ENCODE measurements at places on chromosomes 11 and 22.

DNA sequence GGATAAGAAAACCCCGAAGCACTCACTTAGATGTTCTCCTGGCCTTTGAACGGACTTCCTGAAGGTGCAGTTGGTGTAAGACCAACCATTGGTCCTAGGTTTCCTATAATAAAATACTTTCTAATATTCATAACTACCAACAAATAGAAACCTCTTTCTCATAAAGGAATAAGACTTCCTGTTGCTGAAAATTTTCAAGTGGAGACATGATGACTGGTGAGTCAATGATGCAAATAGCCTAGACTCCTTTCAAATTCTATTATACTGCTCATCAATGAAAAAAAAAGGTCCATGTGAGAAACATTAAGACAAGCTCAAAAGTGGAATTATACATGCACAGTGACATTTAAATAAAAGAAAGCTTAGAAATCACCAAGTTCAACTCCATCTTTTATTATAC lies 862.8 kb downstream of the FAM181B start:
- no peak for DNase-seq

DNA sequence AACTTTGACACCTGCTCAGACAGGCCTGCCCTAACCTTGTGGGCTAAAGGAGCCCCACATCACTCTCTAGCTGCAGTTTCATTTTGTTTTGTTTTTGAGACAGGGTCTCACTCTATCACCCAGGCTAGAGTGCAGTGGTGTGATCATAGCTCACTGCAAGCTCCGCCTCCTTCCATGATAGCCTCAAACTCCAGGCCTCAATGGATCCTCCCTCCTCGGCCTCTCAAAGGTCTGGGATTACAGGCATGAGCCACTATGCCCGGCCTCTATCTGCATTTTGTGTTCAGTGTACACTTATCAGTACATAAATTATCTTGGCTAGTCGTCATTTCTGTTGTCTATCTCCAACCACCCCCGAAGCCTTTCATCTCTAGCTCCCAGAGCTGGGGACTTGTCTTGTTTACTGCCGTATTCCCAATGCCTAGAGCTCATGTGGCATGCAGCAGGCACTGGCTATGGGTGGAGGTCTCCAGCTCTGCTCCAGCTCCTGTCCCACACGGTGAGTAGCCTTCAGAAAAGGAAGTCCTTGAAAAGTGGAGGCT lies 22.1 kb upstream of the PEX26 start:
- DNase-seq = no peak

DNA sequence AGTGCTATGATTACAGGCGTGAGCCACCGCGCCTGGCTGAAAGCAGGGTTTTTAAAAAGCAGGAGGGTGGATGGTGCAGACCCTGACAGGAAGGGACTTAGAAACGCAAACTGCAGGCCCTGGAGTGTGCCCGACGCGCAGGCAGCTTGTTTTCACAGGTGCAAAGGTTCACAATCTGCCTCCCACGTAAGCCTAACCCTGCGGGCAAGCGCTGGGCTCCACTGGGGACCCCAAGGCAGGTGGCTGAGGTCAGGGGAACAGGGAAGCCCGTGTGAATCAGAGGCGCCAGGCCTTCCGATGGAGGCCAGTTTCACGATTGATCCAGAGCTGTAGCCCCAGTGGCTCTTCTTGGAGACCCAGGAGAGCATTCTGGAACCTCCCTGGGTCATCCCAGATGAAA lies 256.3 kb downstream of the BRD1 start:
- DNase-seq = no peak

DNA sequence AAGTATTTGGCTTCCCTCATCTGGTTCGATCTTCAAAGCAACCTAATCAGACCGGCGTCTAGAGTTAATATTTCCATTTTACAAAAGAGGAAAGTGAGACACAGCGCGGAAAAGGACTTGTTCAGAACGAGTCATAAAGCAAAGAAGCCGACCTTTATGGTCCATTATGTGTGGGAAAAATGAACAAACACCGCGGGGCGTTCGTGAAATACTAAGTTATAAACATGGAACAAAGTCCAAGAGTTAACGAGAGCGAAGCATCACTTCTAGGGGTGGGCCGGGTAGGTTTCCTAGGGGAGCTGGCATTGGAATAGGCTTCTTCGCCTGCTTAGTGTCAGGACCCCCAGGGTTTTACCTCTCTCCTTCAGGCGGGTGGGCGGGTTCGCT lies 575 bp downstream of the DUSP18 start:
- no peak for DNase-seq

GRCh38 chr11:121372671-121373429 lies 79.3 kb upstream of the SORL1 start:
- DNase-seq = no peak

- no peak for DNase-seq
Measured at GRCh38 chr11:8749202-8749601, 66.6 kb downstream of the RPL27A start.

DNA sequence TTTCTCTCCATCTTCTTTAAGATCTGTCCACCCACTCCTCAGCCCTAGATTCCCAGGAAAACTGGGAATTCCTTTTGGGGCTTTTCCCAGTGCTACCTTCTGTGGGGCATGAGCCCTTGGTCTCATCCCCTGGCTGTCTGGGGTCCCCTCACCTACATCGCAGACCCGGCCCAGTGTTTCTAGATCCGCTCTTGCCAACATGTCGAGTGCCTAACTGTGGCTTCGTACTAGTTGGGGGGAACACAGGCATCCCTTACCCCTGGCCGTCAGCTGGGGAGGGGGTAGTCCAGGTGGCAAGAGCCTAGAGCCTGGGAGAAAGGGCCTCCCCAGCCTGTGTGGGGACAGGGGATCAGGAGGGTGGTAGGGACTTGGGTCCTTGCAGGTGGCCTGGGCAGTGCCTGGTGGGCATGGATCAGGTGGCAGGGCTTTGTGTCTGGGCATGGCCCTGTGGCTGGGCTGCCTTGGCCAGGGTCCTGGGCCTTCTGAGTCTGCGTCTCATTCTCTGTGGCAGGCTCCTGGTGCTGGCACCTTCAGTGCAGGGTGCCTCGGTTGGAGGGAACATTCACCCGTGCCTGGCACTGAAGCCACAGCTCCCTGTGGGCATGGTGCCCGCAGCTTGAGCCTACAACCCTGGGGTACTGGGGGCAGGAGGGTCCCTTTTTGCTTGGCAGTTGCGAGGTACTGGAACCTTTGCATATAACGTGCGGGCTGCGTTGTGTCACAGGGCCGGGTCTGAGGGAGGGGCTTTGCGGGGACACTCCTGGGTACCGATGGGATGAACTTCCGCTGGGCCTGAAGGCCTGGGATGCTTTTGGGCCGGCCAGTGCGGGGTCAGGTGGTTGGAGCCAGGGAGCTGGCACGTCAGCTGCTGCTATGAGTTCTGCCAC lies 4.1 kb downstream of the KCNQ1 start:
- DNase-seq = no peak

DNA sequence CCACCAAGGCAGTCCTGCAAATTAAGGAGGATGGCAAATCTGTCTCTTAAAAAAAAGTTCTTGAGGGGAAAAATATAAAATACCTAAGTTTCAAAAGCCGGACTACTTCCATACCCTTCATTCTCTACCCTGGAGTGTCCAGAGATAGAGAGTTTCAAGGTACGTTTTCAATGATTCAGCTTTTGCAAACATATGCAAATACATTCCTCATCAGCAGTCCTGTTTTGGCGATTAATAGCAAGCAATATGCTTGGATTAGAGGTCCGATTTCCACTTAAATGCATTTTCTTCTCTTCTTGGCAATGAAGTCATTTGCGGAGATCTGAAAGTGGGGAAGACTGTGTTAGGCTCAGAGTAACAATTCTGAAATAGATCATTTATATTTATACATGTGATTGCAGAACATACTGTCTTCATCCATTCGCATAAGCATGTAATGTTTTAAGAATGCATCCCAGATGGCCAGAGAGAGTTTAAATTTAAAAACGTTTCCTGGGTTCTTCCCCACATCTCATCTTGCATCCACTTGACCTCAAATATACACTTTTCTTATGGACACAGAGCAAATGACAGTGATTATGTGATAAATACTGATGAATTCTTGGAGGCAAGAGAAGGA lies 13.8 kb upstream of the TFIP11 start:
- no peak for DNase-seq

GRCh38 chr11:118139578-118139977 lies 13.0 kb downstream of the SCN4B start:
- no peak for DNase-seq

- DNase-seq = no peak
Measured at GRCh38 chr11:14793546-14793945, 98.5 kb downstream of the CYP2R1 start.
